ENCODE measurements at places on chromosomes 7 and 10. TPM values are rescaled to one million over a fixed set of nuclear protein-coding genes. Genes with fewer than 3 reads are reported as not detected.

CACNA2D1 gene
- 16.9 TPM for total RNA-seq

DNA sequence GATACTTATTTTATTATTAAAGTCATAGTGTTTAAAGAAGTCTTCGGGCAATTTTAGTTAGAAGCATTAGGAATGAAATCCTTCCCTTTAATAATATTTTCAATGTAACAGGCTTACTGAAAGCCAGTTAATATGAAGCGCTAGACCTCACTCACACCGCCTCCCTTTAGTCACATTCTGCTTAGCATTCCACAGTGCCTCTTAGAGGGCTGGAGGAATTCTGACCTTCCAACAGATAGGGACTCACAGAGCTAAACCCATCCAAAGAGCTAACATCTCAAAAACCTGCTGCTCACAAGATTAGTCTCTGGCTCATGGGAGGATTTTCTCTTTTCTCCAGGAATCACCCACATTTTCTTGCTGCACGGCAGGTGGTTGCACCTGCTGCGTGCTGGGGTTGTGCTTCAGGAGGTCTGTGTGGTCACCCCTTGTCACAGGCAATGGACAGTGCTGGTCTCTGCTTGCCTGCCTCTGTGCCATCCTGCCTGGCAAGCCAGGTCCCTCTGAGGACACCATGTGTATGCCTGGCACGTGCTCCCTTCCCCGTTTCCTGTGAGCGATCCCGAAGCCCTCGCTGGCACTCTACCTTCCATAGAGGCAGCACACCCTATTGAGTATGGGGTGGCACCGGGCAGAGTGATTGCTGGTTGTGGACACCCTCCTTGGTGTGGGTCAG lies 91.8 kb downstream of the KLF6 start:
- H3K27me3 ChIP-seq = no peaks in the 10 kb centered on the region
- DNase-seq = no peak
- H3K4me1 ChIP-seq = no peaks in the 10 kb centered on the region
- H3K36me3 ChIP-seq = no peaks in the 10 kb centered on the region
- no peak overlapping the region for H3K4me3 ChIP-seq

GRCh38 chr7:98387131-98387530 lies 13.8 kb downstream of the BAIAP2L1 start:
- H3K36me3 ChIP-seq = no peaks in the 10 kb centered on the region
- no peak for DNase-seq
- H3K4me1 ChIP-seq = no peaks in the 10 kb centered on the region
- no peak overlapping the region for H3K27ac ChIP-seq
- H3K4me3 ChIP-seq = no peak overlapping the region

DNA sequence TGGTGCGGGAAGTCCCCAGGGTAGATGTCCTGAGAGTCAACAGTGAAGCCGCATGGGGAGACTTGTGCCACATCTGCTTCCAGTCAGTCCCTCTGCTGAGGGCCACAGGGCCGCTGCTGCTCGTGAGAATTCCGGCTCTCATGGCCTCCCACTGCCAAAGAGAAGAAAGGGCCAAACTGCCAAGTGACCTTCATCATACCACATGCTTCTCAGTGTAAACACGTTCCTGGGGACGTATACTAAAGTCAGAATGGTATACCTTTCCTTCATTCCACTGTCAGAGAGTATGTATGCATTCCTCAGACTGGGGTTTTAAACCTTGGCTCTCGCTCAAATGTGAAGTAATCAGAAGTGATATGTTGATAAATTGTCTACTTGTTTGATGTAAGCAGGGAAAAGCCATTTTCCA lies 52.8 kb upstream of the SEC61G start:
- peaks cover 22% of the 10 kb centered on the region for H3K4me1 ChIP-seq
- no peaks in the 10 kb centered on the region for H3K36me3 ChIP-seq
- no peak overlapping the region for H3K27ac ChIP-seq

DNA sequence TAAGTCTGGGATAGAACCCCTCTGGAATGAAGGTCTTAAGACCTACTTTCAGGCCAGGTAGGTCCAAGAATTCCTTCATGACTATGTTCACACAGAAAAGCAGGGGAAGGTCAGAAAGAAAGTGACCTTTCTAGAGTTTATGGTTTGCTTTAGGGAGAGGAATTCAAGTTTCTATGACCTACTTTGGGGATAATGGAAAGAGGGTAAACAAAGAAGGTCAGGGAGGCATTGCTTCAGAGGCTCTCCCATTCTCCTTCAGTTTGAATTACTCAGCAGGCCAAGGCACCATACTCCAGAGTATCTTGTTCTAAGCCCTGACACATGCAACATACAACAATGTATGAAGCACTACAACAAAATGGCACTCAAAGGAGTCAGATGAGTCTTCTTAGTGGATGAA lies 11.5 kb upstream of the MACC1 start:
- H3K27ac ChIP-seq = no peak overlapping the region
- H3K36me3 ChIP-seq = no peaks in the 10 kb centered on the region
- DNase-seq = no peak
- no peaks in the 10 kb centered on the region for H3K27me3 ChIP-seq
- no peaks in the 10 kb centered on the region for H3K4me1 ChIP-seq
- H3K4me3 ChIP-seq = no peak overlapping the region

EPHB4 gene
- total RNA-seq = 83.9 TPM

- peak overlapping the region; percentile 93 for H3K27ac ChIP-seq
- H3K36me3 ChIP-seq = no peaks in the 10 kb centered on the region
- H3K4me3 ChIP-seq = peak overlapping the region; percentile 73
- peaks cover 70% of the 10 kb centered on the region for H3K4me1 ChIP-seq
- no peak for DNase-seq
- no peaks in the 10 kb centered on the region for H3K27me3 ChIP-seq
These were observed 3.4 kb downstream of the TCF7L2 start for GRCh38 chr10:112953174-112954159.

GRID2IP gene
- total RNA-seq = 0.60 TPM

- no peak for DNase-seq
- peaks cover 28% of the 10 kb centered on the region for H3K4me1 ChIP-seq
- peak overlapping the region; percentile 56 for H3K27ac ChIP-seq
- H3K27me3 ChIP-seq = no peaks in the 10 kb centered on the region
- H3K36me3 ChIP-seq = no peaks in the 10 kb centered on the region
These were observed 171.4 kb downstream of the KMT2E start for GRCh38 chr7:105185290-105186010.

DNA sequence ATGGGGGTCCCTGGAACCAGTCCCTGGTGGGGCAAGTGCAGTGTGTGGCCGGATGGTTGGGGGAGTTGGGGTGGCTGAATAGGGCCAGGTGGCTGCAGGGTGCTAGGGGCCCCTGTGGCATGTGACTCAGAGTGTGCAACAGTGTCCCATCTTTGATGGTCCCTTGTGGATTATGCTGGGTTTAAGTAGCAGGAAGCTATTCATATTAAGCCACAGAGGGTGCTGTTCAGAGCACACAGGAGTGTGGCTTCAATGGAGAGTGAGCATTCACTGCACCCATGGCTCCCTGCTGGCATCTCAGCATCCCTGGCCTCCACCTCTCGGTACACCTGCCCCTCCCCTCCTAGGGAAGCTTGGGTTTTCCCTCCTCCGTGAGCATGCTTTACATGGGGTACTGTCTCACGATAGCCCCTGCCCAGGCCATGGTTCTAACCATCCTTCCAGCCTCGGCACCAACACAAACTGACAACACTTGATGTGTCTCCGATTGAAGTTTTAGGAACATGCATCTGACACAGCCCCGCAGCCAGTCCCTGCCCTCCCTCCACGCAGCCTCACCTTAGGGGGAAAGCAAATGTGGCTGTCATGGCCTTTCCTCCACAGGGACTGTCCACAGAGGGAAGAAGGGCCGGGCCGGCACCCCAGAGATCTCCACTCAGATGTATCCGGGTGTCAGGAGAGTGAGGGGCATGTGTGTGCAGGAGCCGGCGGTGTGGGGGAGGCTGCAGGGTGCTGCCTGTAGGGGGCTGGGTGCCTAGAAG lies 30.4 kb upstream of the PPIF start:
- H3K4me3 ChIP-seq = no peak overlapping the region
- DNase-seq = peak; percentile 79
- peaks cover 36% of the 10 kb centered on the region for H3K4me1 ChIP-seq
- H3K36me3 ChIP-seq = peaks cover 32% of the 10 kb centered on the region
- H3K27me3 ChIP-seq = no peaks in the 10 kb centered on the region
- no peak overlapping the region for H3K27ac ChIP-seq

GRCh38 chr7:91067242-91067641 lies 197.0 kb upstream of the FZD1 start:
- H3K36me3 ChIP-seq = no peaks in the 10 kb centered on the region
- H3K27ac ChIP-seq = no peak overlapping the region
- no peaks in the 10 kb centered on the region for H3K27me3 ChIP-seq
- no peaks in the 10 kb centered on the region for H3K4me1 ChIP-seq
- no peak overlapping the region for H3K4me3 ChIP-seq

DNA sequence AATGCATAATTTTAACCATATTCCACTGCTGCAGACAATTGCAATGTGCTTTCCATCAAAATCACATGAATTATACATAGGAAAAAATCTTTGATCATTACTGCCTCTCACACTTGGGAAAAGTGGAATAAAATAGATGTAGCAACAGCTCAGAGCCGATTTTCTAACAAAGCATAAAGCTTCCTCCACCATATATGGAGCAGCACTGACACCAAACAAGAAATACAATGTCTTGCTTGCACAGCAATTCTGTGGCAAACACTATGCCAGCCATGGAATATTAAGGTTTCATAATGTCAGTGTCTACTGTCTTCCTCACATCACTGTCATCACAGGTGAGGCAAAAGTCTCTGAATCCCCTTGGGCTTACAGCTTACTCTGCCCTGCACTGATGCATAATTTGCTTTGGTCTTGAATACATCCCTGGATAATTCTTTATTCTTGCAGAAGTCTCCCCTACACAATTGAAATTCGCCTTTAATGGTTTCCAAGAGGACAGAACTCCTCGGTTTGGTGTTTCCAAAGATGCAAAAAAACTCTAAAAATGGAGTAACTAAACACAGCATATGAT lies 198.5 kb downstream of the CACNA2D1 start:
- no peaks in the 10 kb centered on the region for H3K36me3 ChIP-seq

DNA sequence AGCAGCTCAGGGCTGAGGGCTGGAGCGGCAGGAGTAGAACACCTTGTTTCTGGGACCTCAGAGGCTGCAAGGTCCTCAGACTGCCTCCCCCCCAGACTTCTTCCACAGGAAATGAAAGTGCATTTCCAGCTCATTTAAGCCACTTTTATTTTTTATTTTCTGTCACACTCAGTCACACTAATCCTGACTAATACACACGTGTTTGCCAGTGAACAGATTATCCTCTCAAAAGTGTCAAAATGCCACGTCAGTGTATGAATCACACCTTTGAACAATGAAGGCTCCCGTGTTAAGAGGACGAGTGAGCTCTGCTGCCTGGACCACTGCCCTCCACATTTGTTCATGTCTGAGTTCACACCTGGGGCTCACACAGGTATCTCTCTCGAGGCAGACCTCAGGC lies 488.5 kb downstream of the DNAJB6 start:
- no peaks in the 10 kb centered on the region for H3K4me1 ChIP-seq
- peaks cover 6% of the 10 kb centered on the region for H3K27me3 ChIP-seq

DNA sequence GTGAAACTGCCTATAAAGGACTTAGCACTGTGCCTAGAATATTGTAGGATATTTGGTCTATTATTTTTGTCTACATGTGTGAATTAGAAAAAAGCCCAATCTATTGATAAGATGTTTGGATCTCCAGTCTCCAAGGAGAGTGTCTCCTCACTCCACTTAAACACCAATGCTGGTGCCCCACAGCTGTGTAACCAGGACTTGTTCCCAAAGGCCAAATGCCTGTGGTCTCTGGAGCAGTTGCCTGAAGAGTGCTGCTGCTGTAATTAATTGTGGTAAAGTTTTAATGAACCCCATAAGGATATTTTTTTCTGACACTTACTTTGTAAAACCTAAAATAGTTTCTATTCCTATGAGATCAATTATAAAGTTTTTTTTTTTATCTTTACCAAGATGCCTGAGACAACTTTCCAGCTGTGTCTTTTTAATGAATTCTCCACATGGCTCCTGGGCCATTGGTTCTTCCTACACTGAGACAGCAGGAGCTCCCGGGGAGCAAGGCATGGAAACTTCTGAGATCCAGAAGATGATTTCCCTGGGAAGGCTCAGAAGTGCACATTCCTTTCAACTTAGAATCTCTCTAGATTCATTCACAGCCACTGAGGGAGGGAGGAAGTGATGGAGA lies 11.2 kb upstream of the OR2A5 start:
- no peak overlapping the region for H3K27ac ChIP-seq
- H3K4me3 ChIP-seq = no peak overlapping the region
- no peaks in the 10 kb centered on the region for H3K36me3 ChIP-seq
- no peaks in the 10 kb centered on the region for H3K27me3 ChIP-seq
- no peaks in the 10 kb centered on the region for H3K4me1 ChIP-seq
- no peak for DNase-seq

- H3K4me1 ChIP-seq = peaks cover 15% of the 10 kb centered on the region
- H3K27me3 ChIP-seq = no peaks in the 10 kb centered on the region
- DNase-seq = no peak
- H3K36me3 ChIP-seq = peaks cover 6% of the 10 kb centered on the region
- H3K4me3 ChIP-seq = peak overlapping the region; percentile 65
These were observed 43.8 kb upstream of the FAM20C start for GRCh38 chr7:148543-148931.

AKR1C8 gene
- total RNA-seq = not detected

FBXL13 gene
- total RNA-seq = 0.30 TPM

DNA sequence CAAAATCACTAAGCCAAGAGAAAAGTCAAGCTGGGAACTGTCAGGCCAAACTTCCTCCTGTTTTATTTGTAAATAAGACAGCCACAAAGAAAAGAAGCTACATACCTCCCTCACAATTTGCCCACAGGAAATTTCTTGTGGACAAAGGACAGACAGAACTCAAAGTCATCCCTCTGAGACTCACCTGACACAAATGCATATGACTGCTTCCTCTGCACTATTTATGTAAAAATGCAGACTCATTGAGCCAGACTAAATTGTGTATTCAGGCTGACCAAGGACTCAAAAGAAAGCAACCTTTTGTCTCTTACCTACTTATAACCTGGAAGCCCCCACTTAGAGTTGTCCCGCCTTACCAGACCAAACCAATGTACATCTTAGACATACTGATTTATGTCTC lies 11.8 kb downstream of the TOMM7 start:
- no peak overlapping the region for H3K27ac ChIP-seq
- H3K36me3 ChIP-seq = peaks cover 42% of the 10 kb centered on the region
- DNase-seq = no peak

SPDYE11 gene
- not detected for total RNA-seq

- no peak overlapping the region for H3K27ac ChIP-seq
- no peak overlapping the region for H3K4me3 ChIP-seq
- no peak for DNase-seq
- H3K36me3 ChIP-seq = peaks cover 60% of the 10 kb centered on the region
- H3K27me3 ChIP-seq = no peaks in the 10 kb centered on the region
- H3K4me1 ChIP-seq = peaks cover 10% of the 10 kb centered on the region
These were observed 173.0 kb upstream of the LANCL2 start for GRCh38 chr7:55191926-55192692.

DNA sequence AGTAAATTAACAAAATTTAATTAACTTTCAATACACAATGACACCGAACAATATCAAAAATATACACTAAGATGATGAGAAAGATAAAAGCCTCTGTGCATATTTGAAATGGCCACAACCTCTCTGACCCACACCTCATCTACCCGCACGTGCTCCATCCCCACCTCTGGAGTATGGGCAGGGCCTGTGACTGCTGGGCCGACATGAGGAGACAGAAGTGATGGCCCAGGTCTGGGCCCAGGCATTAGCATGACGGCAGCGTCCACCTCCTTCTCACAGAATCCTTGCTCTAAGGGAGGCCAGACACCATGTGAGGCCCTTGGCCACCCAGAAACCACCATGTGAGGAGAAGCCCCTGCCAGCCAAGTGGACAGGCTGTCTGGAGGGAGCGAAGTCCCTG lies 122.1 kb upstream of the RNF32 start:
- no peak overlapping the region for H3K4me3 ChIP-seq
- no peaks in the 10 kb centered on the region for H3K36me3 ChIP-seq
- H3K4me1 ChIP-seq = no peaks in the 10 kb centered on the region
- no peak overlapping the region for H3K27ac ChIP-seq

CACNB2 gene
- 11.6 TPM for total RNA-seq

PTF1A gene
- not detected for total RNA-seq

PNLIPRP2 gene
- not detected for total RNA-seq

GRCh38 chr7:117871778-117872538 lies 1.3 kb downstream of the CTTNBP2 start:
- no peak for DNase-seq
- H3K4me1 ChIP-seq = peaks cover 21% of the 10 kb centered on the region
- peak overlapping the region; percentile 52 for H3K27ac ChIP-seq
